Stimulated activated CD4-positive, alpha-beta T cell treated with anti-CD3 and anti-CD28 coated beads, Interleukin-15, amount 100 ng/mL, for 1 hour (primary cell): ENCODE measurements at places on chromosomes 3 and 15.

GRCh38 chr15:25899870-25900269 is 36.7 kb upstream of the ATP10A start:
- DNase-seq: no peak

DNA sequence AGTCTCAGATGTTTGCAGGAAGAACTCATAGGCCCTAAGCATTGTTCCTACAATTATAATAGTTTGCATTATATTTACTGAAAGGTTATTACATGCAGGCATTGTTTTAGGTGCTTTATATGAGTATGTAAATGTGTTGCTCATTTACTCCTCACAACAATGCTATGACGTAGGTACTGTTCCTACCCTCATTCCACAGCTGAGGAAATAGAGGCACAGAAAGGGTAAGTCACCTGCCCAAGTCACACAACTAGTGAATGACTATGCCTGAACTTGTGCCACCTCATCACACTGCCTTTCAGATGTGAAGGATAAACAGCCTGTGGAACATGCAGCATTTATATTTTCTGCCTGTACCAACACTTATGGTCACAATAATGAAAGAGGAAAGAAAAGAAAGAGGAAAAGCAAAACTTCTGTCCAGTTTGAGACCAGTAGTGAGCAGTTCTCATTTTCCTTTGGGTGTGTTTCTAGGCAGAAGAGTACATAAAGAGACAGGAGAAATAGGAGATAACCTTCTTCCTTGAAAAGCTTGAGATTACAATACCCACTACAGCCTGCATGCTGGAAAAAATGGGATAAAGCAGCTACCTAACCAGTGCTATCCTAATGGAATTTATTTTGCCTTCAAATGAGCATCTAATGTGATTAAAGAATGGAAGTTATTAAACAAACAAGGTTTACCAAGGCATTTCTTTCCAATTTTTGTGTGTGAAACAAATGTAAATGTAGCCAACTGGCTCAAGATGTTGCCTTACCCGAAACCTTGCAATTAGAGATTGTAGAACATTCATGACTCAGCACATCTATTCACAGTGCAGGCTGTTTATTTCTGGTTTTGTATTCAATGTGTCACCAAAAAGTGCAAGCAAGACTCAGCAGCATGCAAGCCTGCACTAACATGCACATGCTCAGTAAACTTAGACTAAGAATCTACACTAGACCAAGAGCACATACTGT is 20.5 kb upstream of the ENTPD3 start:
- no peak for DNase-seq

- DNase-seq: no peak
Measured at GRCh38 chr3:16883057-16883722, 1.6 kb upstream of the PLCL2 start.

GRCh38 chr3:144583871-144584270 is 612.2 kb downstream of the DIPK2A start:
- DNase-seq: no peak

GRCh38 chr15:52428297-52428696 is 100.4 kb downstream of the MYO5A start:
- DNase-seq: no peak

GRCh38 chr15:46088486-46089445 is 453.9 kb downstream of the SQOR start:
- DNase-seq: no peak

- DNase-seq: peak; percentile 17
Measured at GRCh38 chr15:92958105-92958504, 58.0 kb downstream of the CHD2 start.

DNA sequence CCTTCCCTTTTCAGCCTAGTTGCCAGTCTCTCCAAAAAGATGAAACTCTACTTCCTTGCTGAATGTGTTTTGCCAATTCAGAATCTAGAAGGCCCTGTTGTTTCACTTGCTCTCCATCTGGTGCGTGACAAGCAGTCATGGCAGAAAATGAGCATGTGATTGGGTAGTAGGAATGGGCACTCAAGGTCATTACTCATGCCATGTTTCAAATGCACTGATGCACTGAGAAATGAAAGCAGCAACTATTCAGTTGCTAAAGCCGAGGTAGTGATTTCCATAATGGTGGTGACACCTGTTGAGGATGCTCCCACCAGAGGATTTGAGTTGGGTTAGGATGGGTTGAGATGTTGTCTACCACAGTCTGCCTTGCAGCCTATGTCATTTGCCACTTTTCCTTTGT is 12.7 kb downstream of the ZBTB38 start:
- no peak for DNase-seq

DNA sequence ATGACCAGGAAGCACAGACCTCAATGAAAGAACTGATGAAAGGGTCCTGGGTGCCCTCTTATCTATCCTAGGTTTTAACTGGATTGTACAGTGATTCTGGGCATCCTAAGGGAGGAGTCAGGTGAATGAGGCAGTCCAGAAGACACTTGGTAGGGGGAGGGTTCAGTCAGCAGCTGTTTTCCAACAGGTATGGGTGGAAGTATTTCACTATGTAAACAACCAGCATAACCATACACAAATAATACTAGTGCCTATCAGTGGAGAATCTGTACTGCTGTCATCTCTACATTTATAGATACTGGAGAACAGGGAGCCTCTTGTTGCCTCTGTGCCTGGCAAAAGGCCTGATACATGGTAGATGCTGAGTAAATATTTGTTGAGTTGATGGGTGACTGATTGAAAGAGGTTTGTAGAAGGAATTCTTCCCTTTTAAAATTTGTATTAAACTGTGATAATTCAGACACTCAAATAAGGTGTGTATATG is 328.5 kb downstream of the RBMS3 start:
- no peak for DNase-seq

GRCh38 chr3:168467115-168467714 is 371.5 kb upstream of the GOLIM4 start:
- DNase-seq: no peak

DNA sequence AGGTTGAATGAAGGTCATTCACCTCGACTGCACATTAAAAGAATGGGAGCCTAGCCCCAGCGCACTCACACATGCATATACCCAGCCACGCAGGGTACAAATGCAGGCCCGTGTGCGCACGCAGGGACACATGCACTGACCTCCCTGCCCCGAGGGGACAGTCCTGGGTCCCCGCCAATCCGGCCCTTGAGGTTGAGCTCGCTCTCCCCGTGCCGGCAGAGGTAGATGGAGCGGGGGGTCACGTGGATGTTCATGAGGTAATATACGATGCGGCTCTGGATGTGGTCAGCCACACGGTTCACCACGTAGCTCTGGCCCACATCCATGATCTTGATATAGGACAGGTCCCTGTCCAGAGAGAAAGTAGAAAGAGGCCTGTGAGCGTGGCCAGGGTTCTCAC is 20.5 kb downstream of the PFKFB4 start:
- DNase-seq: no peak

GRCh38 chr3:9787714-9788113 is 4.6 kb downstream of the TADA3 start:
- no peak for DNase-seq

DNA sequence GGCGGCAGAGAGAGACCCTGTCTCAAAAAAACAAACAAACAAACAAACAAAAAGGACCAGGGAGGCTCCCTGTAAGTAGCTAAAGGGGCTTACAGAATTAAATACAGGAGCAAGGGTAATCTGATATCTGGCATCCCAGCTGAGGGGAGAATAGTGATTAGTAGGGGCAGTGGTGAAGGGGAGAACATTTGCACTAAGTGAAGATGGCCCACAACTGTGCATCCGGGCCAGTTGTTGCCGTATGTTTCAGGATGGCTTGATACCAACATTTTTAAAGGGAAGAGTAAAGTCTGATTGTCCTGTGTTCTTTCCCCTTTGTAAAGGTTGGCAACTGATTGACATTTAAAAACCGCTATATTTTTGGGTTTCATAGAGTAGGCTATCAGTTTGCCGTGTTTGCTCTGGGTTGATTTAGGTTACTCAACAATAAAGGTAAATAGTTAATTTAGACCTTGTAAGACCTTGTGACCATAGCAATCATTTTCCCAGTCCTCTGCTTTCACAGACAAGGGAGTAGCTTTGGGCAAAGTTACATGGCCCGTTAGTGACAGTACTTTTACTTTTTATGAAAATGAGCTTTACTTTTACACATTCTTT is 167.8 kb downstream of the PTPRG start:
- no peak for DNase-seq

DNA sequence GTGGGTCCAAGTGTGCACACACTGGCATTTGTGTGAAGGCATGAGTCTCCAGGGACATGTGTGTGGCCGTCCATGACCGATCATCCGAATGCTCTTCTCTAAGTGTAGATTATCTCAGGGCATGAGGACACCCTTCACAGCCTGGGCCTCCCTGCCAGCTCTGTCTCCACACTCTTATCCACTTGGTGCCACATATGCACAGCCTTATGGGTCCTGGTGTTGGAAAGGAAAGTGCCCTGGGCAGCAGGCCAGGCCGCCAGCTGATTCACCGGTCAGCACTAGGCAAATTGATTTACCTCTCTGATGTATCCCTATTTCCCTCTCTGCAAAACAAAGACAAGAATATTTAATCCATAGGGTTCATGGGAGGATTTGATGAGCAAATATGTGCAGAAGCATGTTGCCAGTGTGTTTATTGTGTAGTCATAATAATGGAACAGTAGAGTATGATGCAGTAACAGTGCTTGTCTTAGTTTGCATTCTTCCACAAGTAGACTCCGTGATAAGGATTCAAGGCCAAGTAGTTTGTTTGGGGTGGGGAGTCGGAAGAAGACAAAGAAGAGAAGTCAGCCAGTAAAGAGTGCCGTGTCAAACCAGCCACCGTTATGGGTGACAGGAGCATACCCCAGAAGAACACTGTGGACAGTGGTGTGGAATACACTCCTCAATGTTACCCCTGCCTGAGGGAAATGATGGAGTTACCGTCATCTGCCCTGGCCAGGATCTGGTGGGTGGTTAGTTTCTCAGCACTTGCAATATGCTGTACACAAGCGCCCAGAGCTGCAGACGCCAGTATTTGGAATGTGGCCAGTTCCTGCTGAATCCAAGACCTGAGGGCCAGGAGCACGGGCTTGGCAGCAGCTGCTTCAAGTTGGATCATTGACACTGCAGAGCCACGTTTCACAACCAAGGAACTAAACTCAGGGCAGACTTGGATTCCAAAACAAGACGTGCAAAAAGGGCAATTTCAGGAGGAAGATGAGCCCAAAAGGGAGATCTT is 85.1 kb downstream of the MTHFS start:
- no peak for DNase-seq

- no peak for DNase-seq
Measured at GRCh38 chr3:168424059-168424734, 328.5 kb upstream of the GOLIM4 start.

- no peak for DNase-seq
Measured at GRCh38 chr15:30990446-30991254, 778 bp downstream of the MTMR10 start.

GRCh38 chr3:12308517-12308916 is 19.6 kb downstream of the PPARG start:
- DNase-seq: no peak

DNA sequence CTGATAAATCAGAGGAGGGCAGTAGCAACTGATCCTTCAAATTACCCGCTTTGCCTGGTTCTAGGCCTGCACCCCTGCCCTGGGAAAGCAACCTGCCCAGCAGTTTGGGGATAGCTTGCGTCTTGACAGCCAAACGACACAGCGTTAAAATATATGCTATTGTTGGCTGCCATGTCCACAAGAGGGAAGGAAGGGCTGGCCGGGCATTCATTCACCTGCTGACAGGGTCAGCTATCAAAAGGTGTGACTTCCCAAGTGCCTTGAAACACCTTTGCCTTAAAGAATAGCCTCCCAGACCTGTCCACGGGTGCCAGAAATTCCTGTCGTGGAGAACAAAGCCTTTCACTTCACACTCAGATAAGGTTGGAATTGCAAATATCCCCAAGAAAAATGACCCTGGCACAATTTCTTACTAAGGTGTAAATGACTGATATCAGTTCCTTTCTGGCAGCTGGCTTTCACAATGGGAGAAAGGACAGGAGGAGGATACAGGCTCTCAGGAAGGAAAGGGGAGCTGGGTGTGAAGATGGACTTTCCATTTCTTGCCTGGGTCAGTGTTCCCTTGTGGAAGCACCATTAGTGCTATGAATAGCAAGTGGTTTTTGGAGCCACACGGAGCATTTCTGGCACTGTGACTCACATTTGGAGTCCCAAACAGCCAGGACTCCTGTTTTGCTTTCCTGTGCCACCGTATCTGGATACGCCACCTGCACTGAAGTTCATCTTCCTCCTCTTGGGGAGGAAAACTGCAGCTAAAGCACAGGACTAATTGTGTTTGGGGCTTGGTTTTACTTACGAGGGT is 19.2 kb downstream of the ALDH1A3 start:
- no peak for DNase-seq

DNA sequence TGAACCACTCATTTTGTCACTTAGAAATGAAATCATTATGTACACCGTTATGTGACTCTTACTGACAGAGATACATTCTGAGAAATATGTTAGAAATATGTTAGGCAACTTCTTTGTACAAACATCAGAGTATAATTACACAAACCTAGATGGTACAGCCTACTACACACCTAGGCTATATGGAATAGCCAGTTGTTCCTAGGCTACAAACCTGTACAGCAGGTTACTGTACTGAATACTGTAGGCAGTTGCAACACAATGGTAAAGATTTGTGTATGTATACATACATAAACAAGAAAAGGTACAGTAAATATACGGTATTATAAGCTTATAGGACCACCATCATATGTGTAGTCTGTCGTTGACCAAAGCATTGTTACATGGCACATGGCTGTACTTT is 3.7 kb downstream of the SACM1L start:
- DNase-seq: no peak

DNA sequence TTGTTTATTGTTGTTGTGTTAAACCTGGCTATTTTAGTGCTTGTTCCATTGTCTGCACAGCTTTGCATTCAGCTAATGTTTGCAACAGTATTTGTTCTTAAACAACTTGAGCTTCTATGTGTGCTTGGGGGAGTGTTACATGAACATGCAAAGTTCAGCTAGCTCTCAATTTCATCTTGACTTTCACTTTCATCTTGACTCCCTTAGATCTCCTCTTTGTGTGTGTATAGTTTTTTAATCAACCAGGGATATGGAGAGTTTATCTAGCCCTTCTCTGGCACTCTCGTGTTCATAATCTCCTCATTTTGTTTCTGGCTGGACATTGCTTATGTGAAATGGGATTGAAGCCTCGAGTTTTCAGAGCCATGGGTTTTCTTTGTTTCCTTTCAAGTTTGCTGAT is 212.4 kb upstream of the ZBTB20 start:
- no peak for DNase-seq

GRCh38 chr3:161081633-161082032 is 23.5 kb downstream of the B3GALNT1 start:
- DNase-seq: no peak

GRCh38 chr3:12192173-12192572 is 33.5 kb upstream of the TIMP4 start:
- no peak for DNase-seq

DNA sequence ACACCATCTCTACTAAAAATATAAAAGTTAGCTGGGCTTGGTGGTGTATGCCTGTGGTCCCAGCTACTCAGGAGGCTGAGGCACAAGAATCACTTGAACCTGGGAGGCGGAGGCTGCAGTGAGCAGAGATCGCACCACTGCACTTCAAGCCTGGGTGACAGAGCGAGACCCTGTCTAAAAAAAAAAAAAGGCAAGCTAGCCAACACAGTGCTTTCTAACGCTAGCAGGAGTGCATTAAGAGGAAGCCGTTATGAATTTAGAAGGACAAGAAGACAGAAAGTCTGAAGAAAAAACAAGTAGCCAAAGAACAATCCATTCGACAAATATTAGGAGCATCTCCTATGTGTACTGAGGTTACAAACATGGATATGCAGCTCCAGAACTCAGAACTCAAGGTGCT is 28.6 kb downstream of the BHLHE40 start:
- no peak for DNase-seq

GRCh38 chr3:182105875-182106274 is 394.1 kb downstream of the SOX2 start:
- no peak for DNase-seq

- no peak for DNase-seq
Measured at GRCh38 chr15:74458473-74458872, 2.5 kb downstream of the UBL7 start.
